Activated T-helper 1 cell treated with anti-CD3 and anti-CD28 coated beads, Interleukin-12 subunit alpha, Interleukin-12 subunit beta, Interleukin-2, Interleukin-4 antibody, amounts not matched to agents 30 ng/mL and 10 ng/mL and 1 ng/mL, durations not matched to agents 14 hours and 24 hours and 36 hours (primary cell): ENCODE measurements at places on chromosomes 4 and X. TPM values are rescaled to one million over a fixed set of nuclear protein-coding genes. Genes with fewer than 3 reads are reported as not detected.

Gene PRSS48
- total RNA-seq, result not detected in 2 replicates

DNA sequence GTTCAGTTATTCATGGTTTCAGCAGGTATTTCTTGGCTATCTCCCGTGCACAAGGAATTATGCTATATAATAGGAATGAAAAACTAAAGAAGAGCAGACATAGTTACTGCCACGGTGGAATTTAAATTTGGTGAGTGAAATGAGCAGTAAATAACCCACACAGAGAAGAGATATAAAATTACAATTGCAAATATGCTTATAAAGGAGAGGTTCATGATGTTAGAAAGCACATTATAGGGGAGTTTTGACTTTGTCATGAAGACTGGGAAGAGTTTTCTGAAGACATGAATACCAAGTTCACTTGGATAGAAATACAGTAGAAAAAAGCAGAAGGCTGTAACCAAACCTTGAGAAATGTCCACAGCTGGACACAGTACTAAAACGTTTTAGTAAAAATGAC is 712.0 kb upstream of the AADAT start:
- DNase-seq, result no peak
- no peak overlapping the region for H3K27ac ChIP-seq
- H3K36me3 ChIP-seq, result no peaks in the 10 kb centered on the region
- H3K4me3 ChIP-seq, result no peak overlapping the region

DNA sequence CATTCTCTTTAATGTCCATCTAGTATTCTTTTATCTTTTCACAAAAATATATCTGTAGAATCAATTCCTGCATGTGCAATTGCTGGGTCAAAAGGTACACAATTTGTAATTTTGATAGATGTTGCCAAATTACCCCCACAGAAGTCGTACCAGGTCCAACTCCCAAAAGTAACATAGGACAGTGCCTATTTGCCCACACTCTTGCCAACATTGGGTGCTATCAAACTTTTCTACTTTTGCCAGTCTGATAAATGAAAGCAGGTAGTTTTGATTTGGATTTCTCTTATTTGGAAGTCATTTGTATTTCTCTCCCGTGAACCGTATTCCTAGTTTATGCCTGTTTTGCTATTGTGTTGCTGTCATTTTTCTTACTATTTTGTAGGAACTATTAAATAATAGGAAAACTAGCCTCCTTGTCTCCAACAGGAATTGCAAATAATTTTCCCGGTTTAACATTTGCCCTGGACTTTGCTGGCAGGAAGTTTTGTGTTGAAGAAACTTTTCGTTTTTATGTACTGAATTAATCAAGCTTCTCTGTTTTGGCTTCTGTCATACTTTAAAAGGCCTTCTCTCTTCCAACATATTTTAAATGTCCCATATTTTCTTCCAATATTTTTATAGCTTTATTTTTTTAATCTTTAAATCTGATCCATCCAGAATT is 33.1 kb downstream of the ZNF275 start:
- peaks cover 2% of the 10 kb centered on the region for H3K27me3 ChIP-seq
- H3K4me3 ChIP-seq, result no peak overlapping the region
- no peak overlapping the region for H3K27ac ChIP-seq
- H3K36me3 ChIP-seq, result no peaks in the 10 kb centered on the region

DNA sequence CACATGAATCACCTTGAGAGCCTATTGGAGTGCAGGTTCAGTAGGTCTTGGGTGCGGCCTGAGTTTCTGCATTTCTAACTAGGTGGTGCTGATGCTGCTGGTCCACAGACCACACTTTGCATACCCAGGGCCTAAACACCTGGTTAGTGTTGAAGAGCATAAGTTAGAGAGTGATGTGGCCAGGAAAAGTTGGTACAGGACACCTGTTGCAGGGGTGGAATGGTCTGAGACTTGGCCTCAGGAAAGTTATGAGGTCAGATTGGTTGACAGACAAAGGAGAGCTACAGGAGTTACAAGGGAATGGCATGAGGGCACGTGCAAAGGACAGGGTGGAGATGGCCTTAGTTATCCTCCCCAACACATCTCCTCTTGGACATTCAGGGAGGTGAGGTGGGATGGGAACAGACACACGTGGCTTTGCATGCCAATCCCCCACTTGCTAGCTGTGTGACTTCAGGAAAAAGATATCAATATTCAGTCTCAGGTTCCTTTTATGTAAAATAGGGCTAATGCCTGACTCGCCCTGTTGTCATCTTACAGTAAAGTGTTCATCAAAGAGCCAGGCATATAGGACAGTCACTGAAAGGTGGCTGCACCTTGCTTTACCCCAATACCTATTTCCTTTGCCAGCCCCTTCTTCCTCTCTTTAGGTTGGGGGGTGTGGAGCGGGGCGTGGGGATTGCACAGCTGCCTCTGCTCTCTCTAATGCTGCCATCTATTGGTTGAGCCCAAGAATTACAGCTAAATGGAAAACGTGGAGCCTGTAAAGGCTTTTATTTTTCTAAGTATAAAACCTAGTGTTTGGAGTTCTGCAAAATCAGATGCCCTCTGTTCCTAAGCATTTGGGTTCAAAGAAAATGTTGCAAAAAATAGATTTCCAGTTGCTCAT is 47.5 kb downstream of the ATG4A start:
- no peak overlapping the region for H3K4me3 ChIP-seq
- no peaks in the 10 kb centered on the region for H3K4me1 ChIP-seq
- no peak for DNase-seq
- no peaks in the 10 kb centered on the region for H3K27me3 ChIP-seq

- peaks cover 71% of the 10 kb centered on the region for H3K4me1 ChIP-seq
- H3K36me3 ChIP-seq, result peaks cover 11% of the 10 kb centered on the region
- H3K4me3 ChIP-seq, result peak overlapping the region; percentile 95
- no peaks in the 10 kb centered on the region for H3K27me3 ChIP-seq
These were observed 14.0 kb upstream of the TMEM156 start for GRCh38 chr4:39046249-39046648.

DNA sequence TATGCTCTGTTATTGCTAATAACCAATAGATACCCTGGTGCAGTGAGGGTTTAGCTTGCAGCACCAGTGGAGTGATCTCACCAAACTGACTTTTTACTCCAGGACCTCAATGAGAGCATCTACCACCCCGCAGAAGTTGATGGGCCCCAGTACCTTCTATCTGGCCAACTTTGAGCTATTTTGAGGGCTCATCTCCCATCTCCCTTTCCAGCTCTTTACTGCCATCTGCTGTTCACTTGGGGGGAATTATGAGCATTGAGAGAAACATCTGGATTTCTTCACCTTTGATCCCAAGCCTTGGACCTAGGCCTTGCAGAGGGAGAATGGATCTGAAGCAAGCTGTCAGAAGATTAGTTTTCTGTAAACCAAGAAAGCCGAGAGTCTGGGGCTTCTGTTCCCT is 143.6 kb downstream of the TMEM164 start:
- no peak for DNase-seq
- H3K27ac ChIP-seq, result no peak overlapping the region
- H3K27me3 ChIP-seq, result no peaks in the 10 kb centered on the region
- H3K4me3 ChIP-seq, result no peak overlapping the region

GRCh38 chr4:148162991-148163390 is 279.2 kb downstream of the NR3C2 start:
- no peaks in the 10 kb centered on the region for H3K36me3 ChIP-seq
- no peaks in the 10 kb centered on the region for H3K4me1 ChIP-seq
- no peak overlapping the region for H3K27ac ChIP-seq
- H3K4me3 ChIP-seq, result no peak overlapping the region
- DNase-seq, result no peak

GRCh38 chr4:123587983-123588494 is 191.4 kb downstream of the SPRY1 start:
- peaks cover 11% of the 10 kb centered on the region for H3K4me1 ChIP-seq
- no peak overlapping the region for H3K4me3 ChIP-seq
- no peak for DNase-seq
- H3K27ac ChIP-seq, result no peak overlapping the region
- peaks cover 2% of the 10 kb centered on the region for H3K36me3 ChIP-seq
- no peaks in the 10 kb centered on the region for H3K27me3 ChIP-seq

DNA sequence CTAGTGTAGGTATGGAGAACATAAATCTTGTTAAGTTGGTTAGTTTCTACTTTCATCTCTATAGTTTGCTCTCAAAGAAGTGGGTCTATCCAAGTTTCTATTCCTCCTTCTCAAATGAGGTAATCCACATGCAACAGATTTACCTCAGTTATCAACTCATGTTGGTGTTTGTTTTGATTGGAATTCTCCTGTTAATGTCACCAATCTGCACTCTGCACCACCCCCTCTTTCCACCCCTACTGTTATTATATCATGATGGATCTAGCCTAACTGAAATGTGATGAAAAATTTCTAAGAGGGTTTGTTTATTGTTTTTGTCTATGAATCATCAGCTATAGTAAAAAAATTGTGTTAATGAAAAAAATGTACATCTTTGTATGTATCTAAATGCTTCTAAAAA is 66.1 kb downstream of the AGTR2 start:
- H3K4me1 ChIP-seq, result no peaks in the 10 kb centered on the region
- DNase-seq, result no peak
- no peaks in the 10 kb centered on the region for H3K36me3 ChIP-seq
- H3K27ac ChIP-seq, result no peak overlapping the region
- H3K4me3 ChIP-seq, result no peak overlapping the region

- H3K36me3 ChIP-seq, result no peaks in the 10 kb centered on the region
- no peak overlapping the region for H3K27ac ChIP-seq
- H3K27me3 ChIP-seq, result peaks cover 19% of the 10 kb centered on the region
- no peak for DNase-seq
- H3K4me1 ChIP-seq, result peaks cover 37% of the 10 kb centered on the region
These were observed 5.2 kb downstream of the LDB2 start for GRCh38 chr4:16893141-16893651.

DNA sequence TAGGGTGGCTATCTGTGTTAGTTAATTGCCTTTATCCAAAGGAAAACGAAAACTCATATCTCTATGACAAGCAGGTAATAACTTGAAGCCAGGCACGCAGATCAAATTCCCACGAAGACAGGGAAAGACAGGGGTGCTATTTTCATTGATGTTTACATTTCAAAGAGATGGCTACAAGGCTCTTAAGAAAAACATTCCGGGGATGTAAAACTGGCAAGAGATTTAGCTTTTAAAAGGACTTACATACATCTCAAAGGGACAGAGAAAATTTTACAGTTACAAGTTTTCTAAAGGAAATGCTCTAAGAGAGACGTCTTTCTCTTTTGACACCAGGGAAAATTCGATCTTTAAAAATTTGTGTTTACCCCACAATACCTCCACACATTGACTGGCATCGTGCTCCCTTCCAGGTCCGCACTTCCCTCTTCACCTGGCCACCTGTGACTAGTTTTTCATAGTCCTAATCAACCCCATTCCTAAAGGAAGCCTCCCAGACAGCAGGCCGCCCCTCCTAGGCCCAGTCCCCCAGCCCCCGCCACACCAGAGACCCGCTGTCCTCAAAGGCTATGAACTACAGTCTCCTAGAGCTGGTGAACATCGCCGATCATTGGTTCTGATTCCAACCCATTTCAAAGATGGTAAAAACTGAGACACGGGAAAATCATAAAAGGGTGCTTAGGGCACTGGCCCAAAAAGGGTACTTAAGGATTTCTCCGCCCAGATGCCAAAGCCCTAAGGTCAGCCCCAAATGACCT is 649 bp upstream of the ARAF start:
- H3K4me3 ChIP-seq, result peak overlapping the region; percentile 92
- H3K4me1 ChIP-seq, result peaks cover 44% of the 10 kb centered on the region
- H3K27me3 ChIP-seq, result no peaks in the 10 kb centered on the region
- peaks cover 16% of the 10 kb centered on the region for H3K36me3 ChIP-seq

DNA sequence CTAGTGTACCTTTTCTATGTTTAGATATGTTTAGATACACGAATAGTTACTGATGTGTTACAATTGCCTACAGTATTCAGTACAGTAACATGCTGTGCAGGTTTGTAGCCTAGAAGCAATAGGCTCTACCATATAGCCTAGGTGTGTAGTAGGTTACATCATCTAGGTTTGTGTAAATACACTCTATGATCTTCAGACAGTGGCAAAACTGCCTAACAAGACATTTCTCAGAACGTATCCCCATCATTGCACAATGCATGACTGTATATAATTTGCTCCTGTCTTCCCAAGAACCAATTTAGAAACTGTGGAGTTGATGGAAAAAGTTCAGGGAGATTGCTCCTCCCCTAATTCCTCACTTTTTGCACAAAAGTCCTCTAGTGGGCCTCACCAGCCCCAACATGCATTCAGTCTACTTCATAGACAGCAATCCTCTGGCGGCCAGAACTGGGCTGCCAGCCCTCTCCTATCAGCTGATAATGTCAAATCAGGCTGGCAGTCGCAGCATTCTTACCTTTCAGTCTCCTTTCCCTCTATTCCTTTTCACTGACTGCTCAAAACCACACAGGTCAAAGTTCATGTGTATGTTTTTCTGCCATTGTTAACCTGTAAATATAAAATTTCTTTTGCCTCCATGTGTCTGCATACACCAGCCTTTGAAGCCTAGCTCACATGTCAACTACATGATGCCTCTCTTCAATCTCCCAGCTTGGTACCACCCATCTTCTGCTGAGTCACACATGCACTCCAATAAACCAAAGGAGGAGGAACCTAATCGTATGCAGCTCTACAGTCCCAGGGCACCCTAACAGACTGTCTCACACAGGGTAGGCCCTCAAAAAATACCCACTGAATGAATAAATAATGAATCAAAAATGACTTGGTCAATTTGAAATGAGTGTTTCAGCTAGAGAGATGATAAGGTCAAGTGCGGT is 32.0 kb downstream of the BCLAF3 start:
- H3K36me3 ChIP-seq, result peaks cover 7% of the 10 kb centered on the region
- no peak overlapping the region for H3K4me3 ChIP-seq
- no peaks in the 10 kb centered on the region for H3K27me3 ChIP-seq
- no peak for DNase-seq

- peaks cover under 1% of the 10 kb centered on the region for H3K27me3 ChIP-seq
- DNase-seq, result peak; percentile 0
- H3K4me1 ChIP-seq, result peaks cover 12% of the 10 kb centered on the region
These were observed 17.1 kb upstream of the PAGE2B start for GRCh38 chrX:55057675-55058249.
